ENCODE measurements at places on chromosomes 2 and 18. TPM values are rescaled to one million over a fixed set of nuclear protein-coding genes. Genes with fewer than 3 reads are reported as not detected.

- peak overlapping the region; percentile 53 for H3K27ac ChIP-seq
- no peaks in the 10 kb centered on the region for H3K36me3 ChIP-seq
- DNase-seq = no peak
Measured at GRCh38 chr2:55157474-55157884, 74.6 kb downstream of the CLHC1 start.

DNA sequence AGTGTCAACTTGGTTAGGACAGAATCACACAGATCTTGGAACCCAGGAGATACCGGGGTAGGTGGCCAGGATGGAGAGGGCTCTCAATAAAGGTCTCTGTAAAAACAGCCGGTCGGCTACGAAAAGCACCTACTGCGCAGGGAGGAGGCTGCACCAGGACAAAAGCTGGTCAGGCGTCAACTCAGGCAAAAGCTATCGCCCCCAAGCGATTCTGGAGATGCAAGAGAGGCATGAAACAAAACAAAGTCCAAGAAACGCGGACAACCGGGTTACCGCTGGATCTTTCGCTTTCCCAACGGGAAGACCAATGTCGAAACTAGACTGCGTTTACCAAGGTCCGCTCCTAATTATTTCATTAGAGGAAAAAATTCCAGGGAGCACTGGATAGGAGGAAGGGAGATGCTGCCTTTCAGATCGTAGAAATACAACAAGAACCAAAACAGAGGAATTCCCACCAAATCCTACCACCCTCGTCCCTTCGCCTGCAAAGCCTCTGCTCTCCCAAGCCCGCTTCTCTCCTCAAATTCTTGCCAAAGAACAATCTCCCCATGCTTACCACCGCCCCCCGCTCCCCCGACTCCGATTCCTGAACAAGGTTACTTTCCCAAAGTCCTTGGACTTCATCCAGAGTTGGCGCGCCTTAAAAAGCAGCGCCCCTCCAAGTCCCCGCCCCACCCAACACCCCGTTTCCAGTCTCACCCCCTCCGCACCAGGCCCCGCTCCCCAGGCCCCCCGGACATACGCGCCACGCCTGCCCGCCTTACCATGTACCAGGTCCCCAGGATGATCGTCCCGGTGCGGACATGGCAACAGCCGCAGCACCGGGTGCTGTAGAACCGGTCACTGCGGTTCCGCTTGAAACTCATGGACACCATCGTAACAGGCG lies 539 bp downstream of the LAPTM4A start:
- H3K4me3 ChIP-seq = peak overlapping the region; percentile 88
- DNase-seq = peak; percentile 35
- H3K27me3 ChIP-seq = no peaks in the 10 kb centered on the region
- peak overlapping the region; percentile 99 for H3K27ac ChIP-seq
- H3K36me3 ChIP-seq = no peaks in the 10 kb centered on the region

KCNK3 gene
- 3.2 TPM for total RNA-seq

DNA sequence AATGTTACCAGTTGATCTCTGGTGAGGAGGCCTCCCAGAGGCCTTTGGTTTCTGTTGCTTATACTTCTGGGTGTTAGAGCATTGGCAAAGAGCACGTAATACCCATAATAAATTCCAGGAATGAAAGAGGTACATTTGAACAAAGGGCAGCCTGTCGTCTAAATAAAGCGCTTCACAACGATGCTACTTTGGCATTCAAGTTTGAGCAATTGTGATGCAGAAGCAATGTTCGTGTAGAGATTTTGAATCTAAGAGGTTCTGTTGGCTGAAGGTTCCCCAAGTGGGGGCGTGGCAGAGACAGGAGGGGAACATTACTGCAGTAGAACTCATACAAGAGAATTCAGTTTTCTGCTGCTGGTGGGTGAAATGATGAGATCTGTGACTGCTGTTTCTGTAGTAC lies 27.8 kb downstream of the ZNF532 start:
- peak overlapping the region; percentile 63 for H3K27ac ChIP-seq
- H3K36me3 ChIP-seq = peaks cover 7% of the 10 kb centered on the region
- H3K4me3 ChIP-seq = peak overlapping the region; percentile 35
- H3K27me3 ChIP-seq = no peaks in the 10 kb centered on the region
- peaks cover 71% of the 10 kb centered on the region for H3K4me1 ChIP-seq

GRCh38 chr2:233428438-233428837 lies 74.1 kb downstream of the DGKD start:
- no peak for DNase-seq
- peaks cover 76% of the 10 kb centered on the region for H3K4me1 ChIP-seq
- H3K4me3 ChIP-seq = no peak overlapping the region

DNA sequence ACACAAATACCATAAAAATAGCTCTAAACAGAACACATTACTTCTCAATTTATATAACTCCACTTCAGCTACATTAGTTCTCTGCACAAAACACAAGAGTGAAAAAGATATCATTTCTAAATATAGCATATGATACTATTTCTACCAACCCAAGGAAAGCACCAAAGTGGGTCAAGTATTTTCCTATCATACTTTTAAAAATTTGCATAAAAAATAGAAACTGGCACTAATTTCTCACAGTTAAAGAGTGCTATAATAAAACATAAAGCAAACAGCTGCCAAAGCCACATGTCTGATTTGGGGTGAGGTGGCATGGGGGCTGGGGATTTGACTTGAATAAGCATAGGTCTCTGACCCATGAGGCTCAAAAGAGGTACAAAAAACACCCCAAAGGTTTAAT lies 61.5 kb downstream of the BARD1 start:
- peaks cover 10% of the 10 kb centered on the region for H3K4me1 ChIP-seq
- no peak overlapping the region for H3K4me3 ChIP-seq
- H3K27me3 ChIP-seq = no peaks in the 10 kb centered on the region
- DNase-seq = no peak
- peaks cover 35% of the 10 kb centered on the region for H3K36me3 ChIP-seq

DNA sequence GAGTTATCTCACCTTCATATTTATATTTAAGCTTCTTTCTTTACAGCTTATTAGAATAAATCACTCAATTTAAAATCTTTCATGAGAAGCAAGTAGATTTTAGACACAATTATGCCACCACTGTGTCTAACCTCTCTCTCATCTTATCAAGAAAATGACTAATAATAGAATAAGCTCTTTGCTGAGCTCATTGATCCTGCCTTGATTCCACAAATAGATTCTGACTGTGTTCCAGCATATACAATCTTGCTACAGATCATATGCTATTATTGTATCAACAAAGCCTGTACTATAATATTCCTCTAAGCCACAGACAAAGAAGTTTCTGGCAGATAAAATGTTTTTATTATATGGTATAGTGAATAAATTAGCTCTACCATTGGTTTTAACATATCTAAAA lies 168.7 kb upstream of the GULP1 start:
- H3K4me3 ChIP-seq = no peak overlapping the region
- H3K27ac ChIP-seq = no peak overlapping the region
- H3K27me3 ChIP-seq = no peaks in the 10 kb centered on the region
- no peak for DNase-seq
- H3K4me1 ChIP-seq = no peaks in the 10 kb centered on the region

RAB11FIP5 gene
- 21.8 TPM for total RNA-seq
